ENCODE measurements at places on chromosomes 2 and 18.
A peak's percentile ranks its signal among the peaks of the same experiment; 100 is the strongest.

DNA sequence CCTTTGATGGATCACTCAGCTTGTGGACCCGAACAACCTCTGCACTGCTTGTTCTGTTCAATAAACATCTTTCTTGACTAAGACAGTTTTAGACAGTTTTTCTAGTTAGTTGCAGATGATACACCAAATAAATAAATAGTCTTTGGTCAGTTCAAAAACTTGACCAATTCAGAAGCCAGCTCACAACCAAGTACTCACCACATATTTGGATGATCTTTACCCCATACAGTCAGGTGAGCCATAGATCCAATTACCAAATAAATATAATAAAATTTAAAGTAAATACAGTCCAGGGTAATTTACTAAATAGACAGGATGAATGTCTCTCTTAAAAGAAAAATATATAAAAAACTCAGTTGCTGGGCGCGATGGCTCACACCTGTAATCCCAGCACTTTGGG is 18.2 kb downstream of the SCN3A start:
- no peak for DNase-seq

DNA sequence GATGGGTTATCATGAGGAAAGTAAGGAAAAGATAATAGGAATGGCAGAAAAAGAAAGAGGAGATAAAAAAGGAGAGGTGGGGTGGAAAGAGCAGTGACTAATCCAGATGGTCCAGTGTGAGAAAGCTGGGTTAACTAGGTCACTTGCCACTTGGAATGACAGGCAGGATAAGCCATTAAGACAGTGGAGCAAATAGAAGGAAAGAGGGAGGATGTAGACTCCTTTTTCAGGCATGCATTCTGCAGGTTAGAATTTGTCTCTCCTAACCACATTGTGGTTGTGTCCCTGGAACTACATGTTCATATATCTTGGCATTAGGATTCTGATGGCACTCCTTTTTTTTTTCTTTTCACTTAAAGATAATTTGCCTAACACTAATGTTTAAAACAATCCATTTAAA is 13.4 kb upstream of the NEMP2 start:
- DNase-seq = peak; percentile 87

DNA sequence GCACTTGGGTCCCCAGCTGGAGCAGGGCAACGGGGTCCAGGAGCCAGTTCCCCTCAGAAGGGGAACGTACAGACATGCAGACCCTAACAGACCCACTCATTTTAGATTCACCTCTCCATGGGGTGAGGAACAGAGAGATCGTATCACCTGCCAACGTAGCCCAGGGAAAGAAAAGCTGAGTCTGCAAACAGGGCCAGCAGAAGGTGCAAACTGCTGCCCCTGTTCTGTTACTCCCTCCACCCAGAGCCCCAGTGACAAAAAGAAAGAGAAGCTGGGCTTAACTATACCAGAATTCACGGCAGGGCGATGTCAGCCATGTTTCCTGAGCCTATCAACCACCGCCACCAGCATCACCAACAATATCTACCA is 817 bp upstream of the HS1BP3 start:
- DNase-seq = no peak

DNA sequence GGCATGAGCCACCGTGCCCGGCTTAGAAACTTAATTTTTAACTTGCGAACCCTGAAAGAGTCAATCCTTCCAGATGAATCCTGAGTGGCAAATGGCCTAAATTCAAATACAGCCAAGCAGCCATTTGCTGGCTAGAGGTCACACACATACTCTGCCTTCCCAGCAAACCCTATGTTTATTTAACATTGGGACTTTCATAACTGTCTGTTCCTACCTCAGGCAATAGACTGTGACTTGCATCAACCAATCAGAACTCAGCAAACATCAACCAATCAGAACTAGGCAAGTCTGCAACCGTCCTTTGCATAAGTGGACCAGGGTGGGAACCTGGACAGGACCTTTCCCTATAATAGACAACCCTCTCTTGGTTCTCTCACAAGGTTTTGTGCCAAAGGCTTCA is 127.5 kb downstream of the DTNB start:
- DNase-seq = no peak

DNA sequence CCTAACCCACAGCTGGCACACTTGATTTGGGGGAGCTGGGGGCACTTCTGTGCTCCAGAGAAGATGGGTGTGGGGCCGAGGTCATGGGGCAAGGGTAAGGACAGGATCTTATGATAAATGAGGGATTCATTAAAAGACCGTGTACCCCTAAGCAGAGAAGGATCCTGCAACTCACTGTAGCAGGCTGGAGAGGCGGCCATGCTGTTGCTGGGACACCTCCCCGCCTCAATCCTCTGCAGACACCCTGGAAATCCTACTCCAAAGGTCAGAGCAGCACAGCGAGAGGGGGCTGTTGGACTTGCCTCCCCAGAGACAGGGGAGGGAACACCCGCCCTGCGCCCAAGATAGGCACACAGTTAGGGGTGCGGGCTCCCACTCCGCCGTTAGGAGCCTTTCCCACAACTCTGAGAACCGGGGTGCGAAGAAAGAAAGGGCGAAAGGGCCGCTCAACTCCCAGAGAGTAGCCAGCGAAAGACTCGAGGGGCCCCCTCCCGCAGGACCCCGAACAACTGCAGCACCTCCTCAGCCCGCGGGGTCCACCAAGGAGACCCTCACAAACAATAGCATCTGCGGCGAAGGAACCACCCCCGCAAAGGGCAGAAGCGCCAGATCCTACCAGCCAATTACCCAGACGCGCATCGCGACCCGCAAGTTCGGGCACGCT is 1.4 kb downstream of the PARD6G start:
- peak; percentile 20 for DNase-seq

DNA sequence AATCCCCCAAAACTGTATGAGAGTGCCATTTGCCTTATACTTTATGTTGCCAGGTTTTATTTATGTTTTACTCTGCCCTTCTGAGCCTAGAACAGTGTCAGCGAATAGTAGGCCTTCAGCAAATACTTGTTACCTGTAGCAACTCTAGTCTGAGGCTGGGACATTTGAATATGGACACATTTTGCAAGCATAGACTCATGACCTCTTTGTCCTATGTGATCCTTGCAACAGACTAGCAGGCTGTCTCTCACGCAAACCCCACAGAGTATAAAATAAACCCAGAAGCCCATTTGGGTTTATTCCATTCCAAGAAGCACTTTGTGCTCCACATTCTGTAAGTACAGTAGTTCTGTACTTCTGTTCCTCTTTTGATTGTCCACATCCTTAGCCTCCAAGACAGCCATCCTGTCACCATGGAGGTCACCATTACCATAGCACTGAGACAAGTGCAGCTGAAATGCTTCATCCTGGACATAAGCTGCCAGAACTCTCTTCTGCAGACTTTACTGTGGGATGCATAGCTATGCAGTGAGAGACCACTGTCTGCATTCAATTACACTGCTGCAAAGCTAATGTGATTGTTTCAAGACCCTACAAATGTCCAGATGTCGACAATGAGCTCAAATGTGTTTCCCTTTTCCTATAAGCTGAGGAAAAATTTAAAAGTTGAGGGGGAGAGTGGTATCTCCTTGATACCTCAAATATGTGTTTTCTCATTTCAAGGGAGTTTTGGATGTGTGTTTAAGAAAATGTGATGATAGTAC is 425.7 kb downstream of the PID1 start:
- DNase-seq = no peak

DNA sequence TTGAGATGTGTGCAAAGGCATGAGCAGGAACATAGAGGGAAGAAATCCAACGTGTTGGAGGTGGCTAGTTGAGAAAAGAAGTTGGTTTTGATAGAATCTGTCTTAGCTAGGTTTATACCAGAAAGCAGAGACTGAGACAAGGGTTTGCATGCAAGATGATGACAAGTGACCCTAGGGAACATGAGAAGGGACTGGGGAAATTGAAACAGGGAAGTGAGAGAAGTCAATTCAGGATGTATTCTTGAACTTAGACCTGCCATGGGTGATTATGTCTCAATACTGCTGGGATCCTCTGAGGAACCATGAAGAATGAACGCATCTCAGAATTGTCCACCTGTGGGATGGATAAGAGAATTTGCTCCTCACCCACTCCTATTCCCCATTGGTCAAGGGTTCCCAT is 20.5 kb downstream of the IL36A start:
- no peak for DNase-seq

GRCh38 chr2:152627351-152627957 is 89.8 kb downstream of the PRPF40A start:
- DNase-seq = peak; percentile 12

DNA sequence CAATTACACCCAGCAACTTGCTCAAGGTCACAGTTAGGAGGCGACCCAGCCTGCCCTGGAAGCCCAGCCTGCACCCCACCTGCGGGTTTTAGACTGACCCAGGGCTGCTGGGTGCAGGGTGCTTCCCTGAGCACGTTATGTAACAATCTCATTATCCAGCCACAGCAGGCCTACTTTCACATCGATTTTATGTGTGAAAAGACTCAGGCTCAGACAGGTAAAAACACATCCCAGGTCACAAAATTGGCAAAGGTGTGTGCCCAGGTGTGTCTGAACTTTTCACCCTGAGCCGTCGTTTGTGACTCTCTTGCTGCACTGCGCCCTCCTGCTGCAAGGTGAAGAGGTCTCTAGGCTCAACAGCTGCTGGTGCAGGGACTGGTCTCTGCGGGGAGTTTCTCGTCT is 668.2 kb upstream of the HS6ST1 start:
- peak; percentile 61 for DNase-seq

- DNase-seq = peak; percentile 88
Observed at GRCh38 chr2:237693291-237693994, 66.1 kb downstream of the LRRFIP1 start.

GRCh38 chr2:43490252-43490786 is 105.5 kb downstream of the THADA start:
- DNase-seq = peak; percentile 33

DNA sequence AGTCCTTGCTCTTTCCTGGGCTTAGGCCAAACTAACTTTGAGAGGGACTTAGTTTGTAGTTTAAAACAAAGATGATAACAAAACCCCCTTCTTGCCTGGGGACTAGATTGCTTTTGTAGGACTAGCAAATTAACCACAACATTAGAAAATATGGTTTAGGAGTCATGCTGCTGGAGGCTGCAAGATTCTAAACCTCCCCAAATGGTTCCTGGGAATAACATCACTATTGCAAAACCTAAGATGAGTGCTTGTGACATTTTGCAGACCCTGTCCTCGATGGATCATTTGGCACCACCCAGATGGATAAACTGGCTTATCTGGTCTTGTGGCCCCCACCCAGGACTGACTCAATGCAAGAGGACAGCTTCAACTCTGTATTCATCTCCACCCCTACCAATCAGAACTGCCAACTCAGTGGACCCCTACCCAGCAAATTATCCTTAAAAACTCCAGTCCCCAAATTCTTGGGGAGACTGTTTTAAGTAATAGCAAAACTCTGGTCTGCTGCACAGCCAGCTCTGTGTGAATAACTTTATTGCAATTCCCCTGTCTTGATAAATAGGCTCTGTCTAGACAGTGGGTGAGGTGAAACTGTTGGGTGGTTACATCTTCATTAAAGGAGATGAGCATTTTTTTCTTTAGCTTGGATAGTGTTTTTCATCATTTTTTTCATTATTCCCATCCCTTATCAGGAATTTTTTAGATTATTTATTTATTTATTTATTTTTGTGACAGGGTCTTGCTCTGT is 58.9 kb downstream of the SPTBN1 start:
- DNase-seq = no peak

- DNase-seq = no peak
Observed at GRCh38 chr2:106827158-106827557, 58.8 kb downstream of the ST6GAL2 start.

DNA sequence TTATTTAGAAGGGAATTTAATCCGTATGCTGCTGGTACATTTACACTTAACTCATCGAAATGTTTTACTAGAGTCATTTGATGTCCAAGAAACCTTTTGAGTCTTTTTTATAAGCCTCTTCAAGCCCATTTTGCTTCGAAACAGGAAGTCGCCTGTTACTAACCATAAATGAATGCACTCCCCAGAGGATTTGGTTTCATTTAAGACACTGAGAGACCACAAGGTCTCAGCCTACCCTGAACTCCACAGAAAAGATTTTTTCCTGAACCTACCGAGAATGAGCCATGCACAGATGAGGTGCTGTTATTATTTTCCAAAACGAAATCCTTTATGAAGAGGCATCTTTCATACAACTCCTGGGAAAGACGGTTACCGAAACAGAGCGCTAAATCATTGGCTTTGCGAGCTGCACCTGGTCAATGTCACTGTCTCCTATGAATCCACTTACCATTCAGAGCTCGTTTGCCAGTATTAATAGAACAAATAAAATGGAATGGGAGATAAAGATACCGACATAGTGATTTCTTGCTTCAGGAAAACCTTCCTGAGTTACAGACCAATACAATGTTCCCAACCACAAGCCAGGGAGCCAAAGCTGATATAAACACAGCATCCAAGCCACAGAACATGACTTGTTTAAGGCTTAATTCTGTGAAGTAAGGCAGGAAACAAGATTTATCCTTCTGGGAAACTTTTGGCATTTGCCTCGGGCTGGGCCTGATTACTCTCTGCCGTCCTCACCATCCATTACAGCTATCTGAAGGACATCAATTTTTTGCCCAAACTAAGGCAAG is 382.1 kb downstream of the OSR1 start:
- DNase-seq = no peak

DNA sequence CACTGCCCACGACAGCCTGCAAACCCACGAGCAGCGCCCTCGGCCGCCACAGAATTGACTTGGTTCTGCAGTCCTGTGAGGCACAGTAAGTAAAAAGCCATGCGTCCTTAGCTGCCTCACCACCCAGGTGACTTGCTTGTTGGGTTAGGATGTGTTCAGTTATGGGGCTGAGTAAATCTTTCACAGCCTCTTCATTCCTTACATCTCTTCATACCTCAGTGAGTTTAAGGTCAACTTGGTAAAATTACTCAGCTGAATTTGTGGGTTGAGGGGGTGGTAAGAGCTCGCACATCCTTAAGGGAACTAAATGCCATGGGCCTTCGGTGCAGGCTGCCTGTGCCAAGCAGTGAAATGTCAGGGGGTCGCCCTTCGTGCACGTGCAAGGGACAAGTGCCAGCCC is 165.2 kb upstream of the ALKAL2 start:
- DNase-seq = no peak

DNA sequence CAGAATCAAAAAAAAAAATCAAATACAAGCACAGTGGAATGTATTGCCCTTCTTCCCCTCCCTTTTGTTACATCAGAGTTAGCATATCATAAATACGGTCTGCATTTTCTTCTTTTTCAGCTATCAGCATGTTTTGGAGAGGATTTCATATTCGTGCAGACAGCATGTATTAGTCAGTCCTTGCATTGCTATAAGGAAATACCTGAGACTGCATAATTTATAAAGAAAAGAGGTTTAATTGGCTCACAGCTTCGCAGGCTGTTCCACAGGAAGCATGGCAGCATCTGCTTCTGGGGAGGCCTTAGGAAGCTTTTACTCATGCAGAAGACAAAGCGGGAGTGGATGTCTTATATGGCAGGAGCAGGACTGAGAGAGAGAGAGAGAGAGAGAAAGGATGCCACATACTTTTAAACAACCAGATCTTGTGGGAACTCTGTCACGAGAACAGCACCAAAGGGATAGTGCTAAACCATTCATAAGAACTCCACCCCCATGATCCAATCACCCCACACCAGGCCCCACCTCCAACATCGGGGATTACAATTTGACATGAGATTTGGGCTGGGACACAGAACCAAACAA is 8.9 kb downstream of the IL1B start:
- DNase-seq = no peak
